ENCODE measurements at places on chromosomes 3 and 15.

- no peak for DNase-seq
These were observed 1283.7 kb downstream of the OTOL1 start for GRCh38 chr3:162780313-162780712.

GRCh38 chr15:93210995-93211394 lies 122.0 kb upstream of the RGMA start:
- no peak for DNase-seq

DNA sequence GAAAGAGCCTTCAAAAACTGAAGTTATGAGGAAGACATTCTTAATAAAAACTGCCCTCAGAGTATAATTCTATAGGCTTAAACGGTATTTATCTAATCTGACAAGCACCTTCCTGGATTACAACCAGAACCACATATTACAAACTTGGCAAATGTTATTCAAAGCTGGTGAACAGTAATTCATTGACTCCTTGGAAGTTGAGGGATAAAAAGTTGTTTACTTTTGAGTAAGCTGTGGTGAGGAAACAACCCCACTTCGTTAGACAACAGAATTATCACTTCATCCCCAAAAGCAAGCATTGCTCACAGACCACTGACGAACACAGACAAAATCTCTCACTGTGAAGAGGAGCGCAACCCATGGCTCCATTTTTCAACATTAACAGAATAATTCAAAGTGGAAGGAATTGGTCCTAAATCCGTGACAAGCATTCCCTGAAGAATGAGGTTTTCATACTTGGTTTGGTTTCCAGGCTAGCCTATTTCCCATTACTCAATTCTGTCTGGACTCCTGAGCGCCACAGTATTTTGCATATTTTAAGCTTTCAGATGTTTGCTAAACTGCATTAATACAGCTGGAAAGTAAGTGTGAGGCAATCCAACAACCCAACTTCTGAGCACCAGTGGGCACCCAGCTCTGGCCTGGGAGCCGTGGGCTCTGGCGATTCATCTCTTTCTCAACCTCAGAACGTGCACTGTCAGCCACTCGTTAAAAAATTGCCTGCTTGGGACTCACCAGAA lies 32.7 kb downstream of the LRIG1 start:
- DNase-seq: no peak

GRCh38 chr15:89641053-89641452 lies 14.2 kb downstream of the KIF7 start:
- no peak for DNase-seq

- DNase-seq: no peak
These were observed 438.9 kb upstream of the ARRDC4 start for GRCh38 chr15:97521381-97522285.

GRCh38 chr3:115943579-115943978 lies 320.3 kb downstream of the GAP43 start:
- no peak for DNase-seq

DNA sequence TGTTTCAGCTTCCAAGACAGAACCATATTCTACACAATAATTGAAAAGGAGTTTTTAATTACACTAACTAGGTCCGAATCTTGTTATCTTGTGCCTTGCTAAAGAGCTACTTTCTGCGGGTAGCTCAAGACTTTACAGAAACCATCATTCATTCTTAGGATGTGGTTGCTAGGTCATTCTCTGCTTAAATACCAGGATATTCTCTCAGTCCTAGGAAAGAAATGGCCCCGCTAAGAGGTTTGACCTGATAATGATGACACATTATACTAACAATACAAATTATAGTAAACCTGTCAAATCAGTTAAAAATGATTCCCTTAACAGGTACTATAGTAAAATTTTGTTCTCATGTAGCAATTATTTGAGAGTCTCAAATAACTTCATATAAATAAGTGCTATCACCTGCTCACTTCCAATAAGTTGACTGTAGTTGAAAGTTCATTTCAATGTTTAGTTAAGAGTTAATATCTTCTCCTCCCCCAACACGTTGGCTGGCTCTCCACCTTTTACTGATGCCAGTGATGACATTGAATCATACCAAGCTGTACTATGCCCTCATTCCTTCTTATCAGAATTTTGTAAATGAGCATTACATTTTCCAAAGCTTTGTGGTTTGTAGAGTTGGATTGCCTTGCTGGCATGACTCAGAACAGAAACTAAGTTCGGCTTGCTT lies 3.6 kb upstream of the C3orf85 start:
- no peak for DNase-seq

DNA sequence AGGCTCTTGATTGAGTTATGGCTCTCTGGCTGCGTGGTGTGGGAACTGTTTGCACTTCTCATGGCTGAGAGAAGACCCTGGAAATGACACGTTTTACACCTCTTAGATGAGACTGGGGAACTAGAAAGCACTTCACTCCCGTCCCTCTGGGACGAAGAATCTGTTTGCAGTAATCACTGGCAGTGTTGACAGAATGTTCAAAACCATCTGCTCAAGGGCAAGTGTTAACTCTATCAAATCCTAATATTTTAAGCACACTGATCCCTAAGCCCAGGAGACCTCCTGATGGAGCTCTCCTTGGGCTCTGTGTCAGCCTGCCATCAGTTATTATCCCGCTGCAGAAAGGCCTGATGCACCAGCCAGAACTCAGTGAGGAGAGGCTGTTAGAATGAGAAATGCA lies 323.8 kb upstream of the DNAJC19 start:
- DNase-seq: no peak

- DNase-seq: no peak
These were observed 45.5 kb downstream of the SATB1 start for GRCh38 chr3:18379647-18380046.
